ENCODE measurements at places on chromosomes 2 and 18. TPM values are rescaled to one million over a fixed set of nuclear protein-coding genes. Genes with fewer than 3 reads are reported as not detected.

- no peaks in the 10 kb centered on the region for H3K27me3 ChIP-seq
- no peaks in the 10 kb centered on the region for H3K36me3 ChIP-seq
- no peak for DNase-seq
- no peak overlapping the region for H3K4me3 ChIP-seq
- no peaks in the 10 kb centered on the region for H3K4me1 ChIP-seq
- H3K27ac ChIP-seq, result no peak overlapping the region
Observed at GRCh38 chr2:188647430-188648070, 326.6 kb upstream of the COL3A1 start.

DNA sequence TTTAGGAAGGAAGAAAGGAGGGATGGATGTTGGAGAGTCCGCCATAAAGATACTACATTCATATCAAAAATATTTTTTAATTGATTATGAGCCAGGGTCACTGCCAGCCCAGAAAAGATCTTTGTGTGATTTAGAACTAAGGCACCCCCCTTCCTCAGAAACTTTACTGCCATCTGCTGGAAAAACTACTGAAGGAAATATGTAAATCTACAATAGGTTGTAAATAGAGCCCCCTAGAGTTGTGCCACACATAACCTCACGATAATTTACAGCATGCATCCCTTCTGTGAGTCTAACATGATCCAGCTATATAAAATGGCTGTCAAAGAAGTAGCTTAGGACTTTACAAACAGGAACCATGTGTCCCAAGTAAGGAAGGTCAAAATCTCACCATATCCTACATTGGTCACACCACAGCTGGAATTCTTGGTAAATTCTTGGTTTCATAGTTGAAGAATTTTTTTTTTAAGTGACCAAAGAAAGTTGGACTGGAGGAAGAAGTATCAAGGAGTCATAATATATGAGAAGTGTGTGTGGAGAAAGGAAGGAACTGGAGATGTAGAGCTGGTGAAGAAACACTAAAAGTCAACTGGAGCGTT, 152.5 kb downstream of the CYP26B1 start:
- H3K4me3 ChIP-seq, result no peak overlapping the region
- DNase-seq, result no peak
- H3K27ac ChIP-seq, result no peak overlapping the region
- H3K27me3 ChIP-seq, result no peaks in the 10 kb centered on the region
- H3K4me1 ChIP-seq, result no peaks in the 10 kb centered on the region

The GALR1 gene
- not detected for total RNA-seq

DNA sequence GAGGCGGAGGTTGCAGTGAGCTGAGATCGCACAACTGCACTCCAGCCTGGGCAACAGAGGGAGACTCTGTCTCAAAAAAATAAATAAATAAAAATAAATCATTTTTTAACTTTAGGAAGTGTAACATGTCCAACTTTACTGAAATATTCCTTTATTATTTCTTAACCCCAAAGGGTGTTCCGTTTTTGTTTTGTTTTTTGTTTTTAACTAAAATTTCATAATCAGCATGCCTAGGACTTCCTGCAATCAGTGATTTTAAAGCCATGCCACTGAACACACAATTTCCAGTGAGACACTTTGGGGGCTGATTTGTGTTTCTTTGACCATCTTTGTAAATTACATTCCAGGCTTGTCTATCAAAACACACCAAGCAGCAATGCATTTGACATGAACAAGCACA, 7.1 kb downstream of the CATIP start:
- peaks cover 17% of the 10 kb centered on the region for H3K4me1 ChIP-seq
- DNase-seq, result no peak
- H3K27ac ChIP-seq, result no peak overlapping the region

- H3K4me3 ChIP-seq, result peak overlapping the region; percentile 27
- H3K36me3 ChIP-seq, result no peaks in the 10 kb centered on the region
- no peaks in the 10 kb centered on the region for H3K27me3 ChIP-seq
- H3K27ac ChIP-seq, result peak overlapping the region; percentile 60
- H3K4me1 ChIP-seq, result peaks cover 49% of the 10 kb centered on the region
Observed at GRCh38 chr2:200467806-200468681, 41.8 kb downstream of the KCTD18 start.

DNA sequence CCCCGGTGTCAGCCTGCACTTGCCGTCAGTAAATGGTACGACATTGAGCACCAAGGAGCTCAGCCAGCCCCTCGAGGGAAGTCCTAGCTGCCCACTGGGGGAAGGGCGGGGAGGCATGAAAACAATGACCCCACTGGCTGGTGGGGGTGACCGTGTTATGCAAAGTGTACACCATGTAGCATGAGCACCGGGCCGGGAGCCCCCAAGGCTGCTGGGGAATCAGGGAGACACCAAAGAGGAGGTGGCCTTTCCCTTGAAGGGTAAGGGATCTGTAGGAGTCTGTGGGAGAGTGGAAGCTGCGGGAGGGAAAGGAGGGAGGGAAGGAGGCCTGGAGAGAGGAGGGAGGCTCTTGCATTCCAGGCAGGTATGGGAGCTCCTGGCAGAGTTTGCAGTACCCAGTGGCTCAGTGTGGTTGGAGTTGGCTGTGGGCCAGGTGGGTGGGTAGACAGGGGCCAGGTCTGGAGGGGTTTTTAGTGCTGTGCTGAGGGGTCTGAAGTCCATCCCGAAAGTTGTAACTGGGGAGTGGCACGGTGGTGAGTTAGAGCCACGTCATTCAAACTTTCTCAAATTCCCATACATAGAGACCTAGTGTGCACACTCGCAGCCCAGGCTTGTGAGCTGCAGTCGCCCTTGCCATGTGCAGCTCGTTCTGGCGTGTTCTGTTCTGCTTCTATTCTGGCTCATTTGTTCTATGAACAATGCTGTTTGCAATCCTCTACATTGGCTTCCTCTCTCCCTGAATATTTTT, 22.4 kb downstream of the RRM2 start:
- peaks cover 20% of the 10 kb centered on the region for H3K4me1 ChIP-seq
- H3K4me3 ChIP-seq, result no peak overlapping the region
- H3K36me3 ChIP-seq, result no peaks in the 10 kb centered on the region
- no peak for DNase-seq

- no peak for DNase-seq
- no peaks in the 10 kb centered on the region for H3K36me3 ChIP-seq
- no peaks in the 10 kb centered on the region for H3K4me1 ChIP-seq
- no peak overlapping the region for H3K27ac ChIP-seq
- no peak overlapping the region for H3K4me3 ChIP-seq
Observed at GRCh38 chr2:76730021-76730420, 792.2 kb downstream of the LRRTM4 start.

- DNase-seq, result no peak
- H3K27me3 ChIP-seq, result no peaks in the 10 kb centered on the region
- H3K4me1 ChIP-seq, result no peaks in the 10 kb centered on the region
- no peaks in the 10 kb centered on the region for H3K36me3 ChIP-seq
- H3K4me3 ChIP-seq, result no peak overlapping the region
Observed at GRCh38 chr2:113863144-113863543, 26.7 kb upstream of the ACTR3 start.

DNA sequence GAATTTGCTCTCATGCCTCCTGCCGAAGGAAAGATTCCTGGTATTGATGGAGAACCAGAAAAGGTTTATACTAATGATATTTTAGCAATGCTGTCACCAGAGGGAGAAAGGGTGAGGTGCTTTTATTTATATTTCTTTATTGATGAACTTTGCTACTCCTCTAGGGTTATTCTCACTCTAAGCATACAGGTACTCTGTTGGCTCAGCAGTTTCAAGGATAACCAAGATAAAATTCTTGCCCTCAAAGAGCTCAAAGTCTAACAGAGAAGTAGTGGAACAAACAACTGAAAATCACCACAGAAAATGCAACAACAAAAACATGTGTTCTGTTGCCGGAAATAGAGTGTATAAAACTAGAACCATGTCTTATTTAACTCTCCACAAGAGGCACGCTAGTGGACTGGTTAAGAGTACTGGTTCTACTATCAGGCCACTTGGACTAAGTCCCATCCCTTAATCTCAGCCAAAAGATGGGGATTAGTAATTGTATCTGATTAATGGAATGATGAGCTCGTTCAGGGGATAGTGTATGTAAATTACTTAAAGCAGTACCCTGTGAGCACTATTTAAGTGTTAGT, 103.6 kb downstream of the DNAH6 start:
- H3K4me1 ChIP-seq, result no peaks in the 10 kb centered on the region
- H3K27ac ChIP-seq, result no peak overlapping the region
- H3K27me3 ChIP-seq, result no peaks in the 10 kb centered on the region
- DNase-seq, result no peak

DNA sequence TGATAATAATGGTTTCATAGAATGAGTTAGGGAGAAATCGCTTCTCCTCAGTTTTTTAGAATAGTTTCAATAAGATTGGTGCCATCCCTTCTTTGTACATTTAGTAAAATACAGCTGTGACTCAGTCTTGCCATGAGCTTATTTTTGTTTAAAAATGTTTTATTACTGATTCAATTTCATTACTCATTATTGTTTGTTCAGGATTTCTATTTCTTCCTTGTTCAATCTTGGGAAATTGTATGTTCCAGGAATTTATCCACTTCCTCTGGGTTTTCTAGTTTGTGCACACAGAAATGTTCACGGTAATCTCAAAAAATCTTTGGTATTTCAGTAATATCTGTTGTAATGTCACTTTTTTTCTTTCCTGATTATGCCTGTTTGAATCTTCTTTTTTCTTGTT, 371.5 kb upstream of the SETBP1 start:
- no peak overlapping the region for H3K27ac ChIP-seq
- H3K36me3 ChIP-seq, result no peaks in the 10 kb centered on the region
- no peaks in the 10 kb centered on the region for H3K4me1 ChIP-seq
- no peaks in the 10 kb centered on the region for H3K27me3 ChIP-seq
- no peak overlapping the region for H3K4me3 ChIP-seq

The GKN1 gene
- total RNA-seq, result not detected

- no peaks in the 10 kb centered on the region for H3K36me3 ChIP-seq
- H3K4me1 ChIP-seq, result no peaks in the 10 kb centered on the region
- DNase-seq, result no peak
- H3K4me3 ChIP-seq, result no peak overlapping the region
- H3K27me3 ChIP-seq, result no peaks in the 10 kb centered on the region
Observed at GRCh38 chr2:217108575-217109027, 248.7 kb upstream of the TNP1 start.

GRCh38 chr2:22247466-22247865, 1123.7 kb downstream of the TDRD15 start:
- no peak overlapping the region for H3K4me3 ChIP-seq

Data from CD4-positive, alpha-beta memory T cell (primary cell).